Mesenchymal stem cell (in vitro differentiated cells and primary cell): ENCODE measurements at places on chromosomes 1 and 21.
A peak's percentile ranks its signal among the peaks of the same experiment; 100 is the strongest.

GRCh38 chr1:229114315-229114714, 156.6 kb upstream of the RAB4A start:
- no peak overlapping the region for H3K27ac ChIP-seq
- DNase-seq: peak; percentile 73
- H3K36me3 ChIP-seq: no peaks in the 10 kb centered on the region

- H3K4me1 ChIP-seq: peaks cover 7% of the 10 kb centered on the region
- H3K27ac ChIP-seq: no peak overlapping the region
- H3K27me3 ChIP-seq: no peaks in the 10 kb centered on the region
- no peak for DNase-seq
Observed at GRCh38 chr1:70210820-70211219, 5.4 kb upstream of the LRRC40 start.

DNA sequence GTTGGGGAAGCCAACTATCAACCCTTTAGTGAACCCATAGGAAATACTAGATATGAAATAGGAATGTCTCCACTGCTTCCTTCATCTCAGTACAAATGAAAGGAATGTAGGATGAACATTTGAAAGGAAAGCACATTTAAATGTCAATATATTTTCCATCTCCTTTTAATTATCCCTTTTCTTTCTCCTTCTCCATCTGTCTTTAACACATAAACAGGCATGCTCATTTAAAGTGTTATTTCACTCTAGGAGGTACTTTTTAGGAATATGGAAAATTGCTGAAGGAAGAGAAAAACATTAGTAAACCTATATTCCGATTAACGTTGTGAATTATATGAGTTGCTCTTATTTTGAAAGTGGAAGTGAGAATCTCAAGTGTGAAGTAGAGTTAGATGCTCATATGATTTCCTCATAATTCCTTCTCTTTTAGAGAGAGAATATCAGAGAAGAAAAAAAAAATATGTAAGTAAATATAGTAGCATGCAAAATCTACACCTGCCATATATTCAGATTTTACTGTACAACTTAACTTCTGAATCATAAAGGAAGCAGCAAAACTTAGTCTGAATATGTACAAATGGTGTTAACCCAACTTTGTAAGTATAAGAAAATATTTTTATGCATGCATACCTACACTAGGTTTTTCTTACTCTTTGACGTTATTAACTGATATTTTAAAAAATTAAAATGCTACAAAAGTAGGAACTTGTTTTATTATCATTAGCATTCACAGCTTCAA, 406.9 kb upstream of the B3GALT2 start:
- H3K4me1 ChIP-seq: peaks cover 3% of the 10 kb centered on the region
- no peak overlapping the region for H3K27ac ChIP-seq
- H3K4me3 ChIP-seq: no peak overlapping the region
- DNase-seq: no peak

- peaks cover 2% of the 10 kb centered on the region for H3K4me1 ChIP-seq
- H3K27ac ChIP-seq: no peak overlapping the region
Observed at GRCh38 chr1:45437323-45437722, 53.6 kb downstream of the TESK2 start.

GRCh38 chr1:106995970-106996369, 60.5 kb upstream of the PRMT6 start:
- H3K27ac ChIP-seq: no peak overlapping the region
- no peaks in the 10 kb centered on the region for H3K4me1 ChIP-seq
- DNase-seq: no peak
- no peaks in the 10 kb centered on the region for H3K36me3 ChIP-seq

DNA sequence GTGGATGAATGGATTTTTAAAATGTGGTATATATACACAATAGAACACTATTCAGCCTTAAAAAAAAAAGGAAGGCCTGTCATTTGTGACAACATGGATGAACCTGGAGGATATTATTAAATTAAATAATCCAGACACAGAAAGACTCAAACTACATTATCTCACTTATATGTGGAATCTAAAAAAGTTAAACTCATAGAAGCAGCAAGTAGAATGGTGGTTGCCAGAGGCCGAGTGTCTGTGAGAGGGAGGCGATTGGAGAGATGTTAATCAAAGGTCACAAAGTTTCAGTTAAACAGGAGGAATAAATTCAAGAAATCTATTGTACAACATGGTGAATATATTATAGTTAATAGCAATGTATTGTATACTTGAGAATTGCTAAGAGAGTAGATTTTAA, 39.7 kb downstream of the ZC3H11B start:
- no peak overlapping the region for H3K27ac ChIP-seq
- H3K4me1 ChIP-seq: no peaks in the 10 kb centered on the region
- no peak for DNase-seq
- no peaks in the 10 kb centered on the region for H3K36me3 ChIP-seq

GRCh38 chr1:168146626-168147025, 9.9 kb upstream of the GPR161 start:
- no peak for DNase-seq
- H3K4me3 ChIP-seq: no peak overlapping the region
- no peaks in the 10 kb centered on the region for H3K27me3 ChIP-seq
- no peaks in the 10 kb centered on the region for H3K4me1 ChIP-seq

- no peaks in the 10 kb centered on the region for H3K27me3 ChIP-seq
- no peak overlapping the region for H3K27ac ChIP-seq
- DNase-seq: no peak
- peaks cover 9% of the 10 kb centered on the region for H3K4me1 ChIP-seq
- peaks cover 42% of the 10 kb centered on the region for H3K36me3 ChIP-seq
Observed at GRCh38 chr1:151343587-151343986, 3.5 kb downstream of the RFX5 start.

GRCh38 chr1:16208270-16208987, 4.0 kb downstream of the ARHGEF19 start:
- H3K27me3 ChIP-seq: no peaks in the 10 kb centered on the region
- peaks cover 25% of the 10 kb centered on the region for H3K4me1 ChIP-seq
- H3K4me3 ChIP-seq: no peak overlapping the region
- peak; percentile 36 for DNase-seq
- H3K36me3 ChIP-seq: no peaks in the 10 kb centered on the region

- no peak overlapping the region for H3K27ac ChIP-seq
- H3K36me3 ChIP-seq: peaks cover 91% of the 10 kb centered on the region
- H3K4me3 ChIP-seq: no peak overlapping the region
- H3K27me3 ChIP-seq: no peaks in the 10 kb centered on the region
- no peaks in the 10 kb centered on the region for H3K4me1 ChIP-seq
- no peak for DNase-seq
Observed at GRCh38 chr1:223754681-223755431, 42.5 kb downstream of the CAPN2 start.

DNA sequence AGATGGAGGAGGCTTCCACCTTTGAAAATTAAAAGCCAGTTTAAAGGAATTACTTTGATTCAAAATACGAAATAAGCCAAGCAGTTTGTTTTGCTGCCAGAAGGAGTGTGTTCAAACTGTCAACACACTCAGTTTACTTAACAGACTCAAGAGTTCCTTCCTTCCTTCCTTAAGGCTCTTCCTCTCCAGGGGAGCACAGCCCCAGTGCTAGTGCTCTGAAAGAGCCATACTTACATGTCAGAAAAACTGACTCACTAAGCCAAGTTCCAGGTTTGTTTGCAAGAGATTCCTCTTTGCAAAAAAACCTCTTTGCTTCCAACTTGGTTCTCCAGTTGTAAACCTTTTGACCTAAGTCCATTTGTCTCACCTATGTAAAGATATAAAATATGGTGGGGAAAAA, 14.3 kb downstream of the SETD4 start:
- H3K36me3 ChIP-seq: peaks cover 44% of the 10 kb centered on the region
- no peaks in the 10 kb centered on the region for H3K27me3 ChIP-seq
- no peak overlapping the region for H3K4me3 ChIP-seq
- H3K27ac ChIP-seq: no peak overlapping the region
- DNase-seq: peak; percentile 21

DNA sequence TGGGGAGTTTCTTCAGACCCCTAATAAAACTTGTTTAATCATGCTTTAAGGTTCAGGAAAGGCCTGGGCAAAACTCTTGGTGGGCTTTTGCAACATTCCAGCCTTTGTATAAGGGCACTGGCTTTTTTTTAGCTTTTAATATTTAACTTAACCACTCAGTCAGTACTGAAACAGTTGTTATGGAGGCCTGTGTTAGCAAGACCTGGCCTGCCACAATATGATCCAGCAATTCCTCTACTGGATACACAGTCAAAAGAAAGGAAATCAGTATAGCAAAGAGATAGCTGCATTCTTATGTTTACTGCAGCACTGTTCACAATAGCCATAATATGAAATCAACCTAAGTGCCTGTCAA, 75.1 kb upstream of the COG2 start:
- peaks cover 19% of the 10 kb centered on the region for H3K27me3 ChIP-seq
- H3K27ac ChIP-seq: peak overlapping the region; percentile 79
- H3K4me1 ChIP-seq: peaks cover 5% of the 10 kb centered on the region
- no peak for DNase-seq
- no peak overlapping the region for H3K4me3 ChIP-seq
- no peaks in the 10 kb centered on the region for H3K36me3 ChIP-seq

DNA sequence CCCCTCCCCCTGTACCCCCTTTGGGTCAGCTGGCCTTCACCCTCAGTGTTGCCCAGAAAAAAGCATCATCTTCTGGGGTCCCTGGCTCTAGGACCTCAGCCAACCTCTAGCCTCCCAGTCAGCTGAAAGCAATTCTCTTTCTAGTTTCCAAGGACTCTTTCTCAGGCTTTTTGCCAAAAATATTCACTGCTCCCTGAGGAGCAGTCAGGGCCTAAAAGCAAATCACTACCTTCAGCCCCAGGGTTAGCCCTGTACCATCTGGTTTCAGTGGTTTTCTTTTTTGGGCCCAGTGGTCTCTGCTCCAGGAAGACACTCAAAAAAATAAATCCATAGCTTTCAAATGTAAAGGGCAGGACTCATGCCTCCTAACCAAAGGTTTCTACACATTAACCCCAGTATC, 3.1 kb upstream of the LMOD1 start:
- H3K4me3 ChIP-seq: no peak overlapping the region
- H3K27me3 ChIP-seq: no peaks in the 10 kb centered on the region
- peaks cover 11% of the 10 kb centered on the region for H3K4me1 ChIP-seq
- no peaks in the 10 kb centered on the region for H3K36me3 ChIP-seq

GRCh38 chr1:155226188-155226909, 17.9 kb downstream of the MTX1 start:
- DNase-seq: peak; percentile 83
- H3K27ac ChIP-seq: peak overlapping the region; percentile 49
- H3K36me3 ChIP-seq: no peaks in the 10 kb centered on the region
- peak overlapping the region; percentile 60 for H3K4me3 ChIP-seq

DNA sequence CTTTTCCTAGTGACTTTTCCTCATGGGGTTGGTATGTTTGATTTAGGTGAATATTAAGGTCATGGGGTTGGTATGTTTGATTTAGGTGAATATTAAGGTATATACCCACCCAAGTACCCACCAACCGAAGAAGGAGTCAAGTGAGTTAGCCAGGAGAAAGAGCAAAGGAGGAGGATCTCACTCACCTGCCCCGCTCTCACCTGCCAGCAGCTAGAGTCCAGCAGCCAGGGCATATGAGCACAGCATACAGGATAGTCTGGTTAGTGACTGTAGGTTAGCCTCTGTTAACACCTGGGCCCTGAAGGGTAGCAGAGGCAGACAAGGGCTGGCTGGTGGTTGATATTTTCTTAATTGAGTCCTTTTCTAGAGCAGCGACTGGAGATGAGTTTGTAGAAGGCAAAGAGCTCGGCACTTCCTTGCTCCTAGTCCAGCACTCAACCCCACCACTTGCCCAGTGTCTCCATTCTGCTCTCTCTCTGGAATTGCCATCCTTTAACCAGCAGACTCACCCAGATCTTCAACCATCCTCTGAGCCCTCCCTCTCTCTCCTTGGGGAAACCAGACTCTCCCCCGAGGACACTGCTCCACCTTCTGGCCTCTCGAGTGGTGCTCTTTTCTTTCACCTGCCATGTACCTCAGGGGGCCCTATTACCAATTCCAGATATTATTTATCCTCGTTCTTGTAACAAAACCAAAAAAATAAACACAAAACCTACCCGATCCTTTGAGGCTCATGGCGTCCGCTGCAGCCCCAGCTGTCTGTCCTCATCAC, 16.3 kb upstream of the DESI2 start:
- no peaks in the 10 kb centered on the region for H3K4me1 ChIP-seq
- no peak overlapping the region for H3K27ac ChIP-seq
- H3K36me3 ChIP-seq: no peaks in the 10 kb centered on the region
- no peak overlapping the region for H3K4me3 ChIP-seq
- DNase-seq: no peak
- no peaks in the 10 kb centered on the region for H3K27me3 ChIP-seq

GRCh38 chr1:28200234-28200873, 23.9 kb upstream of the PTAFR start:
- H3K36me3 ChIP-seq: peaks cover 50% of the 10 kb centered on the region
- no peak for DNase-seq
- H3K27ac ChIP-seq: no peak overlapping the region
- H3K27me3 ChIP-seq: no peaks in the 10 kb centered on the region
- no peak overlapping the region for H3K4me3 ChIP-seq
- peaks cover 14% of the 10 kb centered on the region for H3K4me1 ChIP-seq

DNA sequence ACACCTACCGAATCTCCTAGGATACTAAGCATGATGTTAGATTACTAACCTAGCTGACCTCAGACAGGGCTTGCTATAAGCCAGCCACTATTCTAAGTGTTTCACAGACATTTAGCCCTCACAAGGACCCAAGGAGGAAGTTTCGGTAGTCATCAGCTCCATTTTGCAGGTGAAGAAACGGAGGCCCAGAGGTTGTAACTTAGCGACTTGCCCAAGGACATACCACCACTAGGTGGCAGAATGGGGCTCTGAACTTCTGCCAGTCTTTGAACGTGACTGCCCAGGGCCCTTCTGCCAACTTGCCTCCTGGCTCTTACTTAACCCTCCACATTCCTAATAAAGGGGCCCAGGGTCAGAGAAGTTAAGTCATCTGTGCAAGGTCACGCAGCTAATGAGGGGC, 283.5 kb downstream of the C1orf94 start:
- H3K27ac ChIP-seq: no peak overlapping the region
- H3K4me1 ChIP-seq: no peaks in the 10 kb centered on the region
- no peak overlapping the region for H3K4me3 ChIP-seq
- DNase-seq: no peak
- H3K36me3 ChIP-seq: no peaks in the 10 kb centered on the region

GRCh38 chr21:31128234-31128633, 90.0 kb upstream of the KRTAP19-8 start:
- no peaks in the 10 kb centered on the region for H3K4me1 ChIP-seq
- no peak overlapping the region for H3K27ac ChIP-seq
- no peak overlapping the region for H3K4me3 ChIP-seq
- no peak for DNase-seq
- no peaks in the 10 kb centered on the region for H3K27me3 ChIP-seq
- H3K36me3 ChIP-seq: peaks cover 66% of the 10 kb centered on the region

- DNase-seq: peak; percentile 16
- H3K4me1 ChIP-seq: no peaks in the 10 kb centered on the region
- H3K27me3 ChIP-seq: no peaks in the 10 kb centered on the region
- no peak overlapping the region for H3K4me3 ChIP-seq
- H3K27ac ChIP-seq: no peak overlapping the region
- peaks cover 9% of the 10 kb centered on the region for H3K36me3 ChIP-seq
Observed at GRCh38 chr1:149848340-149849110, 50.8 kb upstream of the BOLA1 start.

- peak; percentile 73 for DNase-seq
- H3K27ac ChIP-seq: peak overlapping the region; percentile 49
- peaks cover 23% of the 10 kb centered on the region for H3K4me1 ChIP-seq
- no peak overlapping the region for H3K4me3 ChIP-seq
- no peaks in the 10 kb centered on the region for H3K27me3 ChIP-seq
Observed at GRCh38 chr1:218361298-218362065, 16.3 kb downstream of the TGFB2 start.
